Fibroblast of skin of abdomen (primary cell): ENCODE measurements at places on chromosomes 4 and X.

DNA sequence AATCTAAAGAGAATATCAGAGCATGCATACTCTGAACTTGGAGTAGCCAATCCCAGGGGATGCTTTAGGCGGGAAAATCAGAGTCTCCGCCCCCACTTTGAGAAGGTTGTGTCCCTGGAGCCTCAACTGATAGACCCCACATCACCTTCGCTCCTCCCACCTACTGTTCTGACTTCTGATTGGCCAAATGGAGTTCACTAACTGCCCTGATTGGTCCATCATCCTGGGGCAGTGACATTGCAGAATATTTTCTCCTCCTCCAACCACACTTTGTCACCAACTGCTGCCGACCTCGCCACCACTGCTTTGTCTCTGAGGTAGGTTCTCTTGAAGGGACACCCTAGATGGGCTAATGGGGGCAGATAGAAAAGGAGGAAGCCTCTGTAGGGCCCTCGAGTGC lies 22.7 kb upstream of the SPACA5B start:
- no peak for DNase-seq

DNA sequence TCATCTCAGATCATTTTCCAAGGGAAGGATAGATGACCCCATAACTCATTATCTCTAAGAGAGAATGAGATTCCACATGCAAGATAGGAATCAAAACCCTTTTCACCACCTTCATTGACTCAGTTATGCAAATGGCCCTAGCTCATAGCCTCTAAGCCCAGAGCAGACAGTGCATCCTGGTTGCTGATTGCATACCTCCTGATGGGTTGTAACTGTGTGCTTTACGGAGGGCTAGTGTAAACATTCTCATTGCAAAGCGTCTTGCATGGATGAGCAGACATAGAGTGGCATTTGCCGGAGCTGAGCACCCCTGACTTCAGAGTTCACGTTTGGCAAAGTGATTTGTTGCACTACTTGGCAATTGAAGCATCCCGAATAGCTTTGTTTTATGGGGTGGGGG lies 151.0 kb downstream of the VCX3A start:
- DNase-seq: no peak

DNA sequence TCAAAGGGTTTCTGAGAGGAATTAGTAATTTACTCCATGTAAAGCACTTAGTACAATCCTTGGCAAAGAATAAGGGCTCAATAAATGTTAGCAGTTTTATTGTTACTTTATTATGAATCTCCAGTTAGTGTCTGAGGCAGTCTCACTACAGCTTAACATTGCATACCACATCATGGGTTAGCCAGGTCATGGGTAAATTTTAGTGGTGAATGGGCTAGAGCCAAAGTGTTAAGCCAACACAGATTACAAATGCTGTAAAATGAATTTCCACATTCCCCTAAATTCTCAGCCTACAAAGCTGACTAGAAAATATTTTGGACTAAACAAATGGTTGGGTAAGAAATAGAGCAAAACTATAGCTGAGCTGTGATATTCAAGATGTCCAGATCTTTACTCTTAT lies 72.4 kb downstream of the NRK start:
- DNase-seq: no peak

DNA sequence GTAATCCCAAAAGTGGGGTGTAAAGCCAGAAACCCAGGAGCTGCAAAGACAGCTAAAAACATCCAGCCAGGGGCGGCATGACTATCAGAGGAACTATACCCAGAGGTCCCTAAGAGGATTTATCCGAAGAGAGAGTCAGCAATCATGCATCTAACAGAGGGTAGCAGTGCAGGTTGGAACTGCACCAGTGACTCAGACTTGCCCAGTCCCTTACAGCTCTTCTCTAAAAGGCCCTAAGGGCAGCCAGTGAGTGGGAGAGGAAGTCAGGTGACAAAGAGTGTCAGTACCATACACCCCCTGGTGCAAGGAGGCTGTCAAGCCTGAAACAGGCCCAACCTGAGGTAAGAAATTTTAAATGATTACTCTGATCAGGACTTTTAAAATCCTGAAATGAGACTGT lies 88.1 kb downstream of the CAMK2D start:
- DNase-seq: no peak

- DNase-seq: no peak
Observed at GRCh38 chrX:1480082-1480785, 27.5 kb upstream of the ASMTL start.

GRCh38 chr4:67125636-67126514 lies 419.4 kb downstream of the CENPC start:
- DNase-seq: no peak

GRCh38 chr4:22997358-22998224 lies 304.9 kb downstream of the GBA3 start:
- DNase-seq: no peak

DNA sequence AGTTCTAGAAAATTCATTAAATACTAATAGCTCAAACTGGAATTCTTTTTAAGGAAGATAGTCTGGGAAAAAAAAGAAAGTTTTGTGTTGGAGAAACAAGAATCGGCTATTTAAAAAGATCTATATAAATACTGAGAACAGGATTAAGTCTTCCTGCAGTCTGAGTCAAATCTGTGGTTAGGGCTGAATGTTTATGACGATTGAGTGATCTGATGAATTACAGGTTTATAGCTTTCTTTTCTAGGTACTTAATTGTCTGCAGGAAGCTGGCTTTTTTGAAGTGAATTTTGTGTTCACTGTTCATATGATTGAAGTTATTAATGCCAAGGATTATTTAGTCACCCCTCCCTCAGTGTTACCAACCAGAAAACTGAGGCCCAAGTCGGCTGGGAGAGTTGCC lies 42.2 kb downstream of the TLL1 start:
- DNase-seq: no peak

GRCh38 chrX:118324588-118324987 lies 21.3 kb upstream of the WDR44 start:
- no peak for DNase-seq

DNA sequence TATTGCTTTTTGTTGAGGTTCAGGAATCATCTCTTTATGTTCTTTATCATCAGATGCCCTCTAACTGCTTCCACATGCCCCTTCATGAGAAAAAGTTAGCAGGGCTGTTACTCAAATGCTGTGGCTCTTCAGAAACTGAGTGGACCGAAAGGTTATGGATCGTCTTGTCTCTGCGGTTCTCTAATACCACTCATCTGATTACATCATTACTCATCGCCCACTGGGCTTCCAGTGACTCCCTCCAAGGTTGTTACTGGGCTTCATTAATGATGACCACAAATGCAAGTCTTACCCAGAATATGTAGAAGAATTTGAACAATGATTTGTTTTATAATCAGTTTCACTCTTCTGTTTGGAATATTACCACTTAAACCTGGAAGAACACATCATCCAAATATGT lies 67.7 kb downstream of the RWDD4 start:
- DNase-seq: peak; percentile 43

DNA sequence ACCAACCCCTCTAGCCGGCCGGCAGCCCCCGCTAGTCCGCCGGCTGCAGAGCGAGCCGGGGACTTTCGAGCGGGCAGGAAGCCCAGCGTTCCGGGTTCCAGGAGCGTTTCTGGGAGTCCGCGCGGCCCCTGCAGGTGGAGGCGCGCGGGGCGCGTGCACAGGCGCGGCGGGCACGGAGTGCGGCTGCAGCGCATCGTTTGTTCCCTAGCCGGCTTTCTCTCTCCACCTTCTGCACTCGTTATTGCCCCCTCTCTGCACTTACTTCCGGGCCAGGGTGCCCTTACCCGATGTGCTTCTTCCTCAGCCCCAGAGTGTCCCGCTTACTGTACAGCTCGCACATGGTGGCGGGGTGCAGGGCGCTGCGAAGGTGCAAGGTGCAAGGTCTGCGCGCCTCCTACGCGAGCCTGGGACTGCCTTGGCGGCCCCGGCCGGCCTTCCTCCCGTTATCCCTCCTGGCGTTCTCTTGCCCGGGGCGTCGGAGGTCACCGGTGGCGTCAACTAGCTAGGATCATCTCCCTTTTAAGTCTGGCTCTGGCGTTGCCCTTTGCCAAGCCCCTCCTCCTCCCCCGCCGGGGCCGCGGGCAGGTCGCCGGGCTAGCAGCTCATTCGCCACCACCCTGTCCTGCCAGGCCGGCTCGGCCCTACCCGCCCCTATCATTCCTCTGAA lies at the start of gene ETNPPL:
Gene ETNPPL (minus strand): TSS at position 495 of the 667 bp plus-strand sequence. CDS start 155 bp downstream, at position 340.
- no peak for DNase-seq

DNA sequence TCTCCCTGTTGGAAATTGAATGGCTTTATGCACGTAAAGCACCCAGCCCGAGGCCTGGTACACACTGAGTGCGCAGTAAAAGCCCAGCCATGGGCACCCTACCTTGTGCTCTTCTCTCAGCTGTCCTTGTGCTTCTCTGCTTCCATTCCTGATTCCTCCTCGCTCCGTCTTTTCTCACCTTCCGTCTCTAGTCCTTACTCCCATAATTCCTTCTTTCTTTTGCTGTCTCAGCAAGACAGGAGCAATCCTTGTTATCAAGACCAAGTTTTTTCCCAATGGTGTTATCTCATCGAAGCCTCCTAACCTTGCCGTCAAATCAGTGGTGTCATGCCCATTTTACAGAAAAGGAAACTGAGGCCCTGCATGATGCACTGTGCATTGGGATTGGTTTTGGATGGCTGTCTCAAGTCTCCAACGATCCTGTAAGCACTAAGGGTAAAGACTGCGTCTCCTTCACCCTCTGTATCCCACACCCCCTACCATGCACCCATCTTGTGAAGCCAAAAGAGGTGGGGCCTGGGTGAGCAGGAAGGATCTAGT lies 30.1 kb downstream of the CYTL1 start:
- DNase-seq: no peak

- no peak for DNase-seq
Observed at GRCh38 chrX:65633826-65634225, 33.6 kb upstream of the MSN start.

- no peak for DNase-seq
Observed at GRCh38 chrX:25285598-25285997, 269.8 kb upstream of the ARX start.

DNA sequence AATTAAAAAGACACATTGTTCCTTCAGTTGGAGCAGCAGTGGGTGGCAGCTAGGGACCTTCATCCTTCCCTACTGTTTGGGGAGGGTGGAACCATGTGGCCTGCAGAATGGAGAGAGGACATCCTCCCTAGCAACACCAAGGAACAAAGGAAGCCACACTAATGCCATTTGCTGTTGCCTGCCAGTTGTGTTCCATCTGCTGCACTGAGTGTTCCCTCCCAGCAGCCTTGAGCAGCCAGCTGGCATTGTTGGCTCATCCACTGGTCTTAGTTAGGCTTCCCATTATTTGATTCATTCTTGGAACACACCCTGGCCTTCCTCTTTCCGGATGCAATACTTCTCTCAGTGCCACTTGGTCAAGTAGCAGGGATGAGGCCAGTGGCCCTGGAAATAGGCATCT lies 25.0 kb upstream of the HMGB3 start:
- no peak for DNase-seq

DNA sequence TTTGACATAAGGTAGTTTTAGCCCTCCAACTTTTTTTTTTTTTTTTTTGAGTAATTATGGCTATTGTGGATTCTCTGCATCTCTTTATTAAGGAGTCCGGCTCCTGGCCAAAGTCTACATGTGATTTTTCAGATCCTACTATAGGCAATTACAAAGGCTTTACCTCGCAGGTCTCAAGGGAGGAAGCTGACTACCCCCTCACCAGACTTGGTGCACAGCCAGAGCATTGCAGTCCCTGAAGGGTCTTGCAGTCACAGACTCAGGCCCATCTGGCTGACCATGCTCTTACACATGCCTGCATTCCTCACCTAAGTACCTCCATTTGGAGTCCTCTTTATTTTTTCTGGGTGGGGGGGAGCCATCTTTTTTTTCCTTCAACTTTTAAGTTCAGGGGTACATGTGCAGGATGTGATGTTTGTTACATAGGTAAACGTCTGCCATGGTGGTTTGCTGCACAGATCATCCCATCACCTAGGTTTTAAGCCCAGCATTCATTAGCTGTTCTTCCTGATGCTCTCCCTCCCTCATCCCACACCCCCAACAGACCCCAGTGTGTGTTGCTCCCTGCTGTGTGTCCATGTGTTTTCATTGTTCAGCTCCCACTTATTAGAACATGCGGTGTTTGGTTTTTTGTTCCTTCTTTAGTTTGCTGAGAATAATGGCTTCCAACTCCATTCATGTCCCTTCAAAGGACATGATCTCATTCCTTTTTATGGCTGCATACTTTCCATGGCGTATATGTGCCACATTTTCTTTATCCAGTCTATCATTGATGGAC lies 88.4 kb upstream of the STIM2 start:
- no peak for DNase-seq

- DNase-seq: peak; percentile 83
Observed at GRCh38 chr4:127782025-127782274, 172 bp upstream of the HSPA4L start.

DNA sequence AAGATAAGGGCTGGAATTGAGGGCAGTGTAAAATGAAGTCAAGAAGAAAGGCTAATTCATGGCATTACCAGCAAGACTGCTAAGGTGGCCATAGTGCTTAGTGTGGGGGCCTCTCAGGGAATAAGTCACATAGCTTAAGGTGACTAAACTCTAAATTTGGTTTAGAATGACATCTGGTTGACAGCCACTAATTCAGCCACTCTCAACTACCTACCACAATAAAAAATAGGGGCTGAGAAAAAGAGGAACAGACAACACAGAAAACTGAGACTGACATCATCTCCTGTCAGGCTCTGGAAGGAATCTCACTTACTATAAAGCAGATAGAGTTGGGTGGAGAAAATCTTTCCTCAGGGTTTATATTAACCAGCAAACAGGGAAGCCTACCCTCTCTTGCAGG lies 96.9 kb downstream of the CHRDL1 start:
- no peak for DNase-seq

- peak; percentile 37 for DNase-seq
Observed at GRCh38 chr4:6019316-6020263, 1.4 kb upstream of the C4orf50 start.

- DNase-seq: peak; percentile 50
Observed at GRCh38 chr4:4860600-4861389, 1.3 kb downstream of the MSX1 start.

GRCh38 chr4:181301735-181302710 lies 941.2 kb upstream of the TENM3 start:
- peak; percentile 69 for DNase-seq

DNA sequence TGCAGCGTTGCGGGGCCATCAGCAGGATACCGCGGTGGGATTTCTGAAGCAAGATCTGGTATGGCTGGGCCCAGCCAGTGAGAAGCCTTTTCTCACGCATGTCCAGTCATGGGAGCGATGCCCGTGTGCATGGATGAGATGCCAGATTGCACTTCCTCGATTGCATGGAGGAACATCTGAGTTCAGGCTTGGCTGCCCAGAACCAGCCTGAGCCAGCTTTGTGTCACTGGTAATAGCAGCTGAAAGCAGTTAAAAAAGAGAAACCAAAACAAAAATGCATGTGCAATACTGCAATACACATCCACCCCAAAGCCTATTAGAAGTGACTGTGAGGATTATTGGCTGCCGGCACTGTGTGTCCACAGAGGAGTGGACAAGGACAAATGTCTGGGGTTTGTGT lies 59.3 kb downstream of the PSAPL1 start:
- DNase-seq: no peak

DNA sequence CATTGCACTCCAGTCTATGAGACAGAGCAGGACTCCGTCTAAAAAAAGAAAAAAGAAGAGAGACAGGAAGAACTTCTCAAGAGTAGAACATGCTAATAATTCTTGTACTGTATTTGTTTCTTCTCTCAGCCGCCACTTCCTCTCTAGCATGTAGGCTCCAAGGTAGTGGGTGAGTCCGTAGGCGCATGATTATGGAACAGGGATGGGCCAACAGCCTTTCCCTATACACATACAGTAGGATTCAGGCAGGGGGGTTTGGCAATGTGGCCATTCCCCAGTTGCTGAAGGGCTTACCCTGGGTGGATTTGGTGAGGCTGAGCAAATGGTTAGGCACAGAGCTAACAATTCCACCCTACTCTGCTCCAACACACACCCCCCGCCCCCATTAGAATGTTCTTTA lies 35.0 kb upstream of the APLN start:
- no peak for DNase-seq
